CD4-positive, alpha-beta T cell (primary cell): ENCODE measurements at places on chromosomes 4 and X.

DNA sequence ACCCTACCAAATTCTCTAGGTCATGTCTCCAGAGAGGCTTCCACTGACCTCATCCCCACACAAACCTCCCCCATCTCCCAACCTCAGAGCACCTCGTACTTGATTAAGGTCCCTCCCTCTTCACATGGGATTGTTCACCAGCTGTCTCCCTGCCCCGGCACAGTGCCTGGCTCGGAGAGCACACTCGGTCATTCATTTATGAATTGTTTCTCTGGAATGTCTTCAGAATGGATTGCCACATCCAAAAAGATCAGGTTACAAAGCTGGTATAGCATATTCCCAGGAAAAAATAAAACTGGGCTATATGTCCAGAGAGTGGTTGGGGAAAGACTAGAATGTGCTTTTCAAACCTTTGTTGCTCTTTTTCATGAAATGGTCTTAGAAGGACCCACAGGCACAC is 21.6 kb downstream of the JAKMIP1 start:
- no peak for DNase-seq

DNA sequence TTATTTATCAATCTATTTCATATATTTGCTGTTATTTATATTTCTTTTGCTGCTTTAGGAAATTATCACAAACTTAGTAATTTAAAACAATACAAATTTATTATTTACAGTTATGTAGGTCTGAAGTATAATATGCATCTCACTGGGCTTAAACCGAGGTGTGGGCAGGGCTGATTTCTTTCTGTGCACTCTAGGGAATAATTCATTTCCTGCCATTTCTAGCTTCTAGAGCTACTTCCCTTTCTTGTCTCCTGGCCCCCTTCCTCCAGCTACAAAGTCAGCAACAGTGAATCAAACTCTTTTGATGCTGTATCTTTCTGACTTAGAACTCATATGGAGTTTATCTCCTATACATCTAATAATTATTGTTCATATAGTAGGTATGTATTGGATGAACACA is 303.5 kb upstream of the ARSJ start:
- no peak for DNase-seq

DNA sequence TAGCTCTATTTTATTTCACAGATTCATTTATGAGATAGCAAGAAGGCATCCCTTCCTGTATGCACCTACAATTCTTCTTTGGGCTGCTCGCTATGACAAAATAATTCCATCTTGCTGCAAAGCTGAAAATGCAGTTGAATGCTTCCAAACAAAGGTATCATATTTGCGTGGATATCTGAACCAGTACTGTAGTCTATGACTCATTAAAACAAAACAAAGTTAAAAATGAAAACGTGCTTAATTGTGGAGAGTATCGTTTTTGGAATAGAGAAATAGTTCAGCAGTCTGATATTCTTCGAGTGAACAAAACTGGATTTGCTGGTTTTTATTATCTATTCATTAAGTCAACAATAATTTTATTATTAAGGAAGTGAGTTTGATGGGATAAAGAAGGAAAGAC is 6.3 kb downstream of the AFP start:
- DNase-seq = no peak

DNA sequence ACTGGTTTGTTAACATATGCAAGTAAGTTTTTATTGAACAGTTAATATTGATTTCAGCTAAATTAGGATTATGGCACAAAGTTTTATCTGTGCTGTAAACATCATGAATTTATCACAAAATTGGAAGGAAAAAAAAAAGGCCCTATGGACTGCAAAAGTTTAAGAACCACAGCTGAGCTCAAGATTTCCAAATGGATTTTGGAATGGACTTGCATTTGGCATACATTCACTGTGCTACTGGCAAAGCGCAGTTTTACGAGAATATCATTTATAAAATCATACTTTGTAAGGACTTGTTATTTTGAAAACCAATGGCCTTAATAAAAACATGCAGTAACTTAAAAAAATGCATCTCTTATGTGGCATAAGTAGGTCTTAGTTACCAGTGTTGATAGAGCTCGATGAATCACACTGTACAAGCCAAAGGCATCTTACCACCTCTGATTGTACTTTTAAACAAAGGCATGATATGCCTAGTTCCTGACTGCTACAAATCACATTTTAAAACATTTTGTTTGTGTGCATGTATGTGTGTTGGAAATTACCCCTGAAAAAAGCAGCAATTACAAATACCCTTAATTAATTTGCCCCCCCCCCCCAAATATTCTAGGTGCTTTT is 58.6 kb downstream of the TAB3 start:
- no peak for DNase-seq

DNA sequence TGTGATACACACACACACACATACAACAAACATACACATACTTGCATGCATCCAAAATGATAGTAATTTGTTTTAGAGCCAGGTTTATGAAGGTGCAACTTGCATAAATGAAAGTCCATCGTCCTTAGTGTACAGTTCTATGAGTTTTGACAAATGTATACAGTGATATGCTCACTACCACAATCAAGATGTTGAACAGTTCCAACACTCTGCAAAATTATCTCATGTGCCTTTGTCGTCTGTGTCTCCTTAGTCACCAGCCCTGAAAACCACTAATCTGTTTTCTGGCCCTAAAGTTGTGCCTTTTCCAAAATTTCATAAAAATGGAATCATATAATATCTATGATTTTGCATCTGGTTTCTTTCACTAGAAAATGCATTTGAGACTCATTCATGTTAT is 67.8 kb upstream of the ANXA3 start:
- no peak for DNase-seq

DNA sequence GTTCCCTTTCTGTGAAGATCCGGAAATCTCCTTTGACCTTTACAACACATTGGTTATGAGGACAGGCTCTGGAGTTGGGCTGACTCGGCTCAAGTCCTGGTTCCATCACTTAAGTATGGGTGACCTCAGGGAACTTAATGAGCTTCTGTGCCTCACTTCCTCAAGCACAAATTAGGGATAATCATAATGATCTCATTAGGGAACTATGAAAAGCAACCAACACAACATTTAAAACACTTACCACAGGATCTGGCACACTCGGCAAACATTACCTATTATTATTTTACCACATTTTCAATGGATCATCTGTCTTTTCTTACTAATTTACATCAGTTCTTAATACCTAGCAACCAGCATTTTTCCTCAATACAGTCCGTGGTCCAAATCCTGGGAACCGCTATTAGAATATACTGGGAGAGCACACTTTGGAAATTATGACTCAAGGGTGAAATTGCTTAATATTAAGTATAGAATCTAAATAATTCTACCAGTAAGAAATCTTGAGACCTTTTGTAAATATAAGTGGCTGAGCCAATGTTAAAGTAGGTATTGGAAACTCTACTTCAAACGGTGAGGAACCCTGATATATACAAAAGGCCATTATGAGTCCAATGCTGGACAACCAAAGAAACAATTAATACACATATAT is 19.6 kb downstream of the ADGRA3 start:
- no peak for DNase-seq

DNA sequence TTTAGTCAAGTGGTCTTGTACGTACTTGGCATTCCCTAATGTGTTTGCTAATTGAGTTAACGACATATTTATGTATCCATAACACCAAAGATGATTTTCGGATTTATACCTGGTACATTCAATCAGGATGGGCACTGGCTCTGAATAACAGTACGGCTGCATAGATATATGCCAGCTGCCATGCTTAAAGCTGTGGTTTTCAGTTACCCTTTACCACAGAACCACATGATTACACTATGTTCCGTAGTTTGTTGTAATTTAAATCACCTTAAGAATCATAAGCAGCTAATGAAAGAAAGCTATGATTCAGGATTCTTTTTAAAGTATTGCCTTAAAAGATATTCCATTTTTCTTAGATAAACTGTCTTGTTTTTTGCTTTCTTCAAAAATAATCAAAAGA is 53.6 kb downstream of the FIP1L1 start:
- no peak for DNase-seq

DNA sequence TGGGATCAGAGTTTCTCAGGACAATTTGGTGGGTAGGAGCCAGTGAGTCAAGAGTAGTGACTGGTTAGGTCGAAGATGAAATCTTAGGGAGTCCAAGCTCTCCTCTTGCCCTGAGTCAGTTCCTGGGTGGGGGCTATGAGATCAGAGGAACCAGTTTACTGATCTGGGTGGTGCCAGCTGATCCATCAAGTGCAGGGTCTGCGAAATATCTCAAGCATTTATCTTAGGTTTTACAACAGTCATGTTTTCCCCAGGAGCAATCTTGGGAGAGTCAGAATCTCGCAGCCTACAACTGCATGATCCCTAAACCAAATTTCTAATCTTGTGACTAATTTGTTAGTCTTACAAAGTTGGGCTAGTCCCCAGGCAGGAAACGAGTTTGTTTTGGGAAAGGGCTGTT is 1833.2 kb upstream of the PCDH7 start:
- DNase-seq = no peak

DNA sequence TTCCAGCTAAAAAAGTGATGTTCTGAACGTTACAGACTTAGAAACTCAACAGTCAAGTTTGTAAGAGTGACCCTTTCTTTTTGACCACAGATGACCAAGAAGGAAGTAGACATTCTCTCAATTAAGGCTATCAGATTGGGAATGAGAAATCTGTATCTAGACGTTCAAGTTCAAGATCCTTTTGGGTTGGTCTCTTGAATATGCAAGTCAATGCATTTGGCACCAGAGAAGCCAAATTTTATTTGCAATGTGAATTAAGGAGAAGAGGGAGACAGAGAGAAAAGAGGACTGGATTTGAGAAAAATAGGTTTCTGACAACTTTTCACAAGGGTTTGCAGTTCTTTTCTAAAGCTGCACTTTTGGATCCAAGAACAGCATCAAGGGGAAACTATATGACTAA is 17.5 kb upstream of the SULT1E1 start:
- DNase-seq = no peak

DNA sequence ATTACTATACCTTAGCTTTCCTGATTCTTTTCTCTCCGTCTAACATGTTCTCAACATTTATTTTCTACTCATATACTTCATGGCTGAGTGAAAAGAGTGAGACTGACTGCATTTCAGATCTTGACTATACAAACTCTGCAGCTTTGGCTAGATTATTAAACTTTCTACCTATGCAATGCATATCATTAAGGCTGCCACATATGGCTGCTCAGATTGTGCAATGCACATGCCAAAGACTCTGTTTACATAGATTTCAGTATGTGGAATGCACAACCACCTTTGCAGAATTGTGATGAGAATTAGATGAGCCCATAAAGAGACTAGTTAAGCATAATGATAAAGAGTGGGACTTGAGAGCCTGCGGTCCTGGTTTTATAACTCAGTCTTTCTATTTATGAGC is 196.5 kb downstream of the BMPR1B start:
- DNase-seq = no peak

GRCh38 chr4:140743194-140743931 is 12.8 kb downstream of the TBC1D9 start:
- no peak for DNase-seq

DNA sequence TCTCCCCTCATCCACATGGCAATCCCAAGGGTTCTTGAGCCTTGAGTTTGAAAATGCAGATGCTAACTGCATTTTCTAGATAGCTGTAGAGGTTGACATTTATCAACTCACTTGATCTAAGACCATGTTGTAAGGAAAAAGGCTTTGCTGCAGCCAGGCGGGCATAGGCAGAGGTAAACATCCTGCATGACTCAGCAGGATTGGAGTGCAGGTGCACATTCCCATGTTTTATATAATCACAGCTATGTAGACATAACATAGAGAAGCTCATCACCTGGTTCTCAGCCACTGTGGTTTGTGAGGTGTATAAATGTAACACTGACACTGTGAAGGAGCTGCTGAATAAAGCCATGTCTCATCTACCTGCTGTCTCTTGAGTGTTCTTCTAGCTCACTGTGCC is 62.3 kb upstream of the PDE5A start:
- DNase-seq = no peak

DNA sequence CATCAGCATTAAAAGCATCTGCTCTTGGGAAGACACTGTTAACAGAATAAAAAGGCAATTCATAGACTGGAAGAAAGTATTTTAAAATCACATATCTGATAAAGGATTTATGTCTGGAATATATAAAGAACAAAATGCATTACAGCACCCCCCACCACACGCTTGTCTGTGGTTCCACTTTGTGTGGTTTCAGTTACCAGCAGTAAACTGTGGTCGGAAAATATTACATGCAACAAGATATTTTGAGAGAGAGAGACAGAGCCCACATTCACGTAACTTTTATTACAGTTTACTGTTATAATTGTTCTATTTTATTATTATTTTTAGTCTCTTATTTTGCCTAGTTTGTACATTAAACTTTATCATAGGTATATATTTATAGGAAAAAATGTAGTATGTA is 21.2 kb upstream of the PDE6B start:
- DNase-seq = no peak
